AG04450 (cell line): ENCODE measurements at places on chromosomes 11 and 22.
A peak's percentile ranks its signal among the peaks of the same experiment; 100 is the strongest.

DNA sequence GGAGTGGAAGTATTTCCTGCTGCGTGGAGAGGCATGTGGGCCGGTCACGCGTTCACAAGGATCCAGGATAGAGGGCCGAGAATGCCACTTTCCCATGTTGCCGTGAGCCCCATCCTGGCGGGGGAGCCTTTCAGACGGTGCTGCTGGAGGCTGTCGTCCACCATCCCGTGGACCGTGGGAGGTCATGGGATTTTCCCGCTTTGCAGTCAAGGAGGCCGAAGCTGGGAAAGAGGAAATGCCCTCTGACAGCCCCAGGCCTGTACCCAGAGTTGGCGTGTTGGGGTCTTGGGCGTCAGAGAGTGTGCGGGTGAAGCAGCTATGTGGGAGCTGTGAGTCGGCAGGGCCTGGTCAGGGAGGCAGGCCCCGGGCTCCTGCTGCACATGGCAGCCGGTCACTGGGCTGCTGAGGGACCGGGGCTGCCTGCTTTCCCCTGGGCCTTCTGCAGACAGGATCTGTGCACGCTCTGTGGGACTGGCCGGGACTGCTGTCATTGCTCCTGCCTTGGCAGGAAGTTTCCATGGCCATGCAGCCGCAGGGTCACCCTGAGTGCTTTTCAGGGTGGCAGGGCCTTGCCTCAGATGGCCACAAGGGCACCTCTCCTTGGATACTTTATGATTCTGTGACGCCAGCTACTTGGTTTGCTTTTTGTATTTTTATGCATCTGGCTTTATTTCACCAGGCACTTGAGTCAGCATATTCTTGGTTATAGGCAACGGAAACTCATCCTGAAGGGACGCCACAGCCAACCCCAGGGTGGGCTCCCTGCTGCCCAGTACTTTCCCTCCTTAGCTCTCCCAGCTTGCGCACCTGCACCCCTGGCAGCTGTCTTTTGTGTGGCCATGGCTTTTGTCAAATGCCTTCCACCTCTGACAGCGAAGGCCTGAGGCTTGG is 52.4 kb downstream of the AP2A2 start:
- DNase-seq: no peak

DNA sequence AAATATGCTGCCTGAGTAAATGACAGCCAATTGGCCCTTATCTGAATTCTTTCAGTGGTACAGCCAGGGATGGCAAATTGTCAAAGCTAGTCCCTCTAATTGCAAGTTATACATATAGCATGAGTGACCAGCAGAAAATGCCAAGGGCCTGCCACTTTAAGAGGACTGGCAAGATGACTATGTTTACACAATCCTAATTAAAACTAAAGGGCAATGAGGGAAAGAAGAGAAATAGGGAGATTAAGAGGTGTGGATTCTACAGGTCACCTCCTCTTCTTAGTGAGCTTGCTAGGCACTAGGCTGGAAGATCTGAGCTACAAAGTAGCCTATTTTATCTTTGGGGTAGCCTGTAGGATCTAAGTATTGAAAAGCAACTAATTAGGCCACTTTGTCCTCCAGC is 13.5 kb downstream of the NUMA1 start:
- DNase-seq: no peak

- DNase-seq: no peak
These were observed 32.4 kb downstream of the VSIG10L2 start for GRCh38 chr11:125978181-125978716.

- no peak for DNase-seq
These were observed 18.7 kb downstream of the MRGPRX4 start for GRCh38 chr11:18191376-18191775.

DNA sequence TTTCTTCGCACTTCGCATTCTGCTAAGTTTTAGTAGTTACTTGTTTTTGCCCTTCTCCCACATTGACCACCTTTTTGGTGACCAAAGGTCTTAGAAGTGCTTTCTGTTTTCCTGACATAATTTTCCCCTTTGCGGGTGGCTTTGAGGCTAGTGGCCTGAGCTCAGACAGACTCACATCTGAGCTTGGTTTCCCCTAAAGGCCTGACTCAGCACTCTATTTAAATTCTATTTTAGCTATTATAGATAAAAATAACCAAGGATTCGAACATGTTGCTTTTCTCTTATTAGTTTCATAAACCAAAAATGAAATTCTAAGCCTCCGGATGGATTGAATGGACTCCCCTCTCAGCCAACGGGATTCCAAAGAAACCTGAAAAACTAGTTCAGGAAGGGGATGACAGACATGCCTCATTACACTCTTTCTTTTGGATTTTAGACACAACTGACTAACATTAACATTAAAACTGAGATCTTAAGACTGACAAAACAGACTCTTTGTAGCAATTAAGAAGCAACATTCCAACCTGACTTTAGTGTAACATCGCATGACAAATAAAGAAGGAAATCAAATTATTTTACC is 258.5 kb downstream of the LUZP2 start:
- DNase-seq: no peak

- DNase-seq: no peak
These were observed 13.9 kb upstream of the PATZ1 start for GRCh38 chr22:31360029-31360428.

- DNase-seq: peak; percentile 58
These were observed 11.5 kb downstream of the YPEL4 start for GRCh38 chr11:57638005-57638781.
